T follicular helper cell (primary cell): ENCODE measurements at places on chromosomes 5 and 9.

DNA sequence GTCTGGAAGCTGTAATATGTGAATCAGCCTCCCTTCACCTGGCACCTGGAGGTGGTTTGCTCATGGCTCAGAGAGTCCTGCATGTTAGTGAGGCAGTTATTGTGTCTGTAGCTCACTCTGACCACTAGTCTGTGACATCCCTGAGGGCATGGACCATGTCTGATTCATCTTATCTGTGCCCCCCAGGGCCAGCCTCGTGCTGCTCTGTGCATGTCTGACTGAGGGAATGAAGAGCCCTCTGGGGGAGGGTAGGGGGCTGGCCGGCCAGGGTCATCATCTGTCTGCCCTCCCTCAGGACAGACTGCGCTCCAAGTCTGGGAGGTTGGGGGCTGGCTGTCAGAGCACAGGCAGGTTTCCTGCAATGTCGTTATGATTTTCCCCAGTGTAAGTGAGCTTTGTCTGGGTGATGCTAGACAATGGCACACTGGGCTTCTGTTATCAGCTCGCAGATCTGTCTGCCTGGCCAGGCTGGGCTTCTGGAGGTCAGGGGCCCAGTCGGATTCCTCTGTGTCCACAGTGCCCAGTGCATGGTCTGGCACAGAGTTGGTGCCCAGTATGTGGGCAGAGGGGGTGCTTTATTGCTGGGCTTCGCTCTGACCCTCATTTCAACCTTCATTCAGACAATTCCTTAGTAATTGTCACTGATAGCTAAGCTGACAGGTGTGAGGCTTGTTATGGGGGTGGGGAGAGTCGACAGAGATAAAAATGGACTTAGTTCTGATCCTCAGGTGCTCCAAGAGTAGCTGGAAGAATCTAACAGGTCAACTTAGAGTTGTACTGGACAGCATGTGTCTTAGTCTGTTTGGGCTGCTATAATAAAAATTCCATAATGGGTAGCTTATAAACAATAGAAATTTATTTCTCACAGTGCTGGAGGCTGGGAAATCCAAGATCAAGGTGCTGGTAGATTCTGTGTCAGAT lies 85.7 kb upstream of the SHB start:
- DNase-seq = no peak

GRCh38 chr9:93586290-93587057 lies 10.1 kb downstream of the PHF2 start:
- no peak for DNase-seq

GRCh38 chr5:157366741-157367674 lies 93.0 kb upstream of the NIPAL4 start:
- DNase-seq = no peak

DNA sequence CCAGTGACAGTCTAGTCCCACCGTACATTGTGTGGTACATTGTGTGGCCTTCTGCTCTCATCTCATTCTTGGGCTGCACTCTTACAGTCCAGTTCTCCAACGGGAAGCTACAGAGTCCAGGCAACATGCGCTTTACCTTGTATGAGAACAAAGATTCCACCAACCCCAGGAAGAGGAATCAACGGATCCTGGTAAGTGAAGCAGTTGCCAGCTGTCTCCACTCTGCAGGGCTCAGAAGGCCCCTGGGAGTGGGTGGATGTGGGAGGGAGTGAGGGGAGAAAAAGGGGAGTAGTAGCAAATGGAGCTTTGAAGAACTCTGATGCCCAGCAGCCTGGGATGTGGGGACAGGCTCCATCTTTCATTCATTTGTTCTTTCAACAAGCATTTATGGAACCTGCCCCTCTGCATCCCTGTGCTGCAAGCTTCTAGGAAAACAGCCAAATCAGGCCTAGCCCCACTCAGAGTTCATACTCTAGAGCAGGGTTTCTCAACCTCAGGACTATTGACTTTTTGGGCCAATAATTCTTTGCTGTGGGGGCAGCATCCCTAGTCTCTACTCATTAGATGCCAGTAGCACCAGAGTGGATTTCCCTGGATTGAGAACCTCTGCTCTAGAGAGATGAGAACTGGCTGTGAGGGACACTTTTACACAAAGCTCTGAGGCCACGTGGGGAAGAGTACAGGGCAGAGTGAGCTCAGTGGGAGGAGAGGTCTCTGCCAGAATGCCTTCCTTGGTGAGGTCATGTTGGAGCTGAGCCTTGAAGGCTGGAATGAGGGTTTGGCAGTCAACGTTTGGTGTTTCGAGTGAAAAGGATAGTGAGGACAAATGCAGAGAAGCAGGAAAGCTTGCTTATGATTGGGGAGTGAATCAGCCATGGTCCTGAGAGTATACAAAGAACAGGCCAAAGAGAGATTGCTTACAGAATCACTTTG lies 1.1 kb downstream of the POLR1E start:
- no peak for DNase-seq

- no peak for DNase-seq
These were observed 96.7 kb upstream of the MAMDC2 start for GRCh38 chr9:69946800-69947437.

- DNase-seq = no peak
These were observed 159.4 kb downstream of the GABRB2 start for GRCh38 chr5:161387121-161387520.

DNA sequence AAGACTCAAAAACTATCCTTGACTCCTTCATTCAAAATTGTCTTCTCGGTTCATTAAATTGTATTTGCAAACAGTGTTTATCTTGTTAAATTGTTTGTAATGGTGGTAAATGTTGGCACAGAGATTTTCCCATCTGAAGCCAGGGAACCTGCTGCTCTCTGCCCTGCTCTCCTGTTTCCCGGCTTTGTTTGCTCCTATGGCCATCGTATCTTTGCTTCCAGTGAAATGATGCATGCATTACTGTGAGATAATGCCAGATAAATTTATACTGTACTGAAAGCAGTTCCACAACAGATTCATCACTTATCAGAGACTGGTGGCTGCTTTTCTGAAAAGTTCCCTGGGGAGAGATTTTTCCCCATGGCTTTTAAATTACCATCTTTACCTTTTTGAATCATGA lies 81.4 kb downstream of the CD180 start:
- DNase-seq = no peak

GRCh38 chr5:154408811-154409210 lies 37.0 kb upstream of the SAP30L start:
- no peak for DNase-seq

- no peak for DNase-seq
These were observed 190.3 kb downstream of the TMEM167A start for GRCh38 chr5:82886911-82887310.

GRCh38 chr9:71858812-71859211 lies 52.2 kb downstream of the ABHD17B start:
- no peak for DNase-seq
